Suppressor macrophage treated with lipopolysaccharide for 4 hours (primary cell): ENCODE measurements at places on chromosomes 13 and 19.

GRCh38 chr19:12801466-12802266, at the start of the genes PRDX2 and THSD8:
Gene PRDX2 (minus strand): TSS chr19:12801800. CDS start chr19:12801261, 539 bp downstream.
Gene THSD8 (plus strand): TSS chr19:12802069. CDS start chr19:12802072, 3 bp downstream.
- no peak for DNase-seq

GRCh38 chr19:17539238-17540117, 16.0 kb upstream of the COLGALT1 start:
- DNase-seq = peak; percentile 97

- DNase-seq = no peak
Observed at GRCh38 chr19:6677495-6677882, 7.5 kb upstream of the TNFSF14 start.

- DNase-seq = no peak
Observed at GRCh38 chr13:25001476-25002206, 94.3 kb upstream of the PABPC3 start.

- DNase-seq = no peak
Observed at GRCh38 chr13:84088996-84089395, 206.7 kb upstream of the SLITRK1 start.

- DNase-seq = peak; percentile 75
Observed at GRCh38 chr19:38543807-38544568, 73.8 kb downstream of the MAP4K1 start.

- DNase-seq = peak; percentile 54
Observed at GRCh38 chr13:30466841-30467252, 1.1 kb upstream of the HMGB1 start.

- no peak for DNase-seq
Observed at GRCh38 chr19:33818411-33818810, 21.7 kb downstream of the KCTD15 start.

DNA sequence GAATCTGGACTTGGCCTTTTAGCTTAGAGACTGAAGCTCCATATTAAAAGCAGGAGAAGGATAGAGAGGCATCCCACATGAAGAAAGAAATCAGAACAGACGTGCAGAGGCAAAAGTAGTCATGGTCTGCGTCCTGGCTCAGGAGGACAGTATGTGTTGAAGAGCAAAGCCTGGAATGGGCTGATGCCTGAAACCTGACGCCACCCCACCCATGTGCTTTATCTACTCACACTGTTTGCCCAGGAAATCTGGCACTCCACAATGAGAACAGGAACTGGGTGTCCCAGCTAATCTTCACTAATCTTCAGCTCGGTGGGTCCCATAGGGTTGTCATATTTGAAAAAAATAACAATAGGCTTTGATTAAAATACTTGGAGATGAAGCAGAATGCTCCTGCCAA, 549.0 kb upstream of the GPC6 start:
- no peak for DNase-seq

- DNase-seq = no peak
Observed at GRCh38 chr19:5436106-5436947, 18.9 kb upstream of the ZNRF4 start.

DNA sequence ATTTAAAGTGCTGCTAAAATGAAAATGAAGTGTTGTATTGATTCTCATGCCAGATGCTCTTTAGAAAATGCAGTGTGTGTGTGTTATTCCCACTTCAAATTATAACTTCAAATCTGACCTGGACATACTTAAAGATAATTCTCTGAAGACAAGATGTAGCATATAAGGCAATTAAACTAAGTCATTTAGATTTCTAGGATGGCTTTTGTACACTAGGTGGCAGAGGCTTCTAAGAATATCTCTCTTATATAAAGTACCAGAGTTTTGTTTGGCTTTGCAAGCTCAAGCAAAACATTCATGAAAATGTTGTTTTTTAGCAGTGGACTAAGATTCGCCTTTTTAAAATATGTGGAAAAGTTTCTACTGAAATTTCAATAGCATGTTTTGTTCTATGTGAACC, 407.2 kb downstream of the GPC5 start:
- DNase-seq = no peak

DNA sequence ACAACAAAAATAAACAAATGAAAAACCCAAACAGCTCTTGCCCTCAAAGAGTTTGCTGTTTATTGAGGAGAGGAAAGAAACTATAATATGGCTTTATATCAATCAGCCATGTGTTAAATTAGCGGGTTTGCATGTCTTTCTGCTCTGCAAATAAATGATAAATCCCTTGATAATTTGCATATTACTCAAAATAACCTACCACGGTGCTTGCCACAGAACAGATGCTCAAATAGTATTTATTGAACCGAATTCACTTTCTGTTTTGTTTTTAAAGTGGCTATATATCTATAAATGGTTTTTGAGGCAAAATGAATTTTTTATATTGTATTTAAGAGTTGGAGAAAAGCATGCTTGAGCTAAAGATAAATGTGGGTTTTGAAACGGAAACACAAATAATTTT, 428.1 kb downstream of the ITGBL1 start:
- DNase-seq = no peak

DNA sequence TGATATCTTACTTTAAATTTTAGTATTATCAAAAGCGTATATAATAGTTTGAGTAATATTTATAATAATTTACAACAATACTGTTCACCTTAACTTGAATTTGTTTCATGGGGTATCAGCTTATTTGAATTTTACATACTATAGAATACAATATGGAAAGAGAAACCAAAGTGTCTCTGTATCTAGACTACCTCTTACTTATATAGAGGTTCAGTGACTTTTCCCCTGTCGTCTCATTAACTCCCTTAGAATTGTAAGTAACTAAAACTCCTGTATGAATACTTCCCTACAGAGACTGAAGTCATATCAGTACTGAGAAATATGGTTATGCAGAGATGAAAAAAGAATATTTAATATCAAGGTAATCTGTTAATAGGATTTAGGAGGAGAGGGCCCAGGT, 26.8 kb downstream of the COG6 start:
- DNase-seq = no peak

DNA sequence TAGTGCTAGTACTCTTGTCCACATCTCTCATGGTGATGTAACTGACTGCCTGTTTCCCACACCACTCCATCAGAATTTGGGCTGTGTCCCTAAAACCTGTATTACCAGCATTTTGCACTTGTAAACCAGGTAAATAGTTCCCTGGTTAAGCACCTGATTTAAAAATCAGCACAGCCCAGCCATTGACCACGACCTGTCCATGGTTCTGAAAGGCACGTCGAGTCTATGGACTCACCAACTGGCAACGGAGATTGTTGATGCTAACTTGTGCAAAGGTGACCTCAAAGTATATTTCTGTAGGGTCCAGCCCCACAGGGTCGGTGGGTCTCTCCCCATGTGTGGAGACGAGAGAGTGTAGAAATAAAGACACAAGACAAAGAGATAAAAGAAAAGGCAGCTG, 46.7 kb upstream of the ZNF835 start:
- no peak for DNase-seq

DNA sequence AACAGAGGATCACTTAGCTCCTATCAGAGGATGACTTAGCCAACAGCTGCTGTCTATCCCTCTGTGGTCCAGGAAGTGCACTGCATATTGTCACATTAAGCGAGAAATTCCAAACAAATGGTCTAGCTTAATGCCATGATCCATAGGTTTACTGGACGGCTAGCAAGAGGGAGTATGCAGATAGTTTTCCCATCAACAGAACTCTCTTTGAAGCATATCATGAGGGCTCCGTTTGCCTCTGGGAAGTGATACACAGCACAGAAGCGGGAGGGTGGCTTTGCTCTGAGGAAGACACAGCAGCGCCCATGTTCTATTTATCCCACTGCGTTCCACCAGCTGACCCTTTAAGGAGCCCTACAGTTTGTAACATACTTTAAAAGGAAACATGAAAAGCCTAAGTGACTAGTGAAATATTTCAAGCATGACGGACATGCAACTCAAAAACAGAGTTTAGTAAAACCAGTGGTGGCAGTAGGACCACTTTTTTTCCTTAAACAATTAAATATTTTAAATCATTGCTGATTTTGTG, 52.7 kb downstream of the COL4A1 start:
- DNase-seq = no peak

DNA sequence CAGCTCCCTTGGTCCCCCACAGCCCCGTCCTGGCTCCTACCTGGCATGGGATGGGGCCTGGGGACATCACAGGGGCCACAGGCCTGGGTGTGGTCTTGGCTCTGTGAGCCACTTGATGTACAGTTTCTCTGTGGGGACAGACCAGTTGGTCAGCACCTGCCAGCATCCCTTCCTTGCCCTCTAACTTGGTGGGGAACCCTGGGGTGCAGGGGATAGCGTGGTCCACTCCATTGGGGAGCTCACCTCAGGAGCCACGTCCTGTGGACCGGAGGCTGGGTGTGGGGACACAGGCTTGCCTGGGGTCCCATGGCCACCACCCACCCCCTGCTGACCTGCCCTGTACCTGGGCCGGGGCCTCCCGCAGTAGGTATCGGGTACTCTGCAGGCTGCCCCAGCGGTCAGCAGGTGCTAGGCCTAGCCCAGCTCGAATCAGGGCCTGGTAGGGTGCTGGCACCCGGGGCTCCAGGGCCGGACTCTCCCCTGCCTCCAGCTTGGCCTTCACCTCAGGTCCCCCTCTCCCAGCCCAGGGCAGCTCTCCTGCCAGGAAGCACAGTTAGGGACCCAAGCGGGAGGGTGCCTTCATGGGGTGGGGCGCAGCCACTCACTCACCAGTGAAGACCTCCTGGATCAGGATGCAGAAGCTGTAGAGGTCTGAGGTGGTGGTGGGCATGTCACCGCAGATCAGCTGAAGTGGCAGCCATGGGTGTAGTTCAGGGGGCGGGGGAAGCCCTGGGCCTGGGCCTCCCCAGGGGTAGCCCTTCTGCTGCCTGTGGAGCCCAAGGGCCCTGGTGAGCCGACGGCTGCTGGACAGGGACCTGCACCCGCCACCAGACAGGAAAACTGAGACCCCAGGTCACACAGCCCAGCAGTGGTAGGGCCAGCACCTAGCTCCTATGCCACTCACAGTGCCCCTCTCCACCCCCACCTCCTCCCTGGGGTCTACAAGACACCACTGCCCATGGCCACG, 14.9 kb downstream of the ARHGAP33 start:
- no peak for DNase-seq

DNA sequence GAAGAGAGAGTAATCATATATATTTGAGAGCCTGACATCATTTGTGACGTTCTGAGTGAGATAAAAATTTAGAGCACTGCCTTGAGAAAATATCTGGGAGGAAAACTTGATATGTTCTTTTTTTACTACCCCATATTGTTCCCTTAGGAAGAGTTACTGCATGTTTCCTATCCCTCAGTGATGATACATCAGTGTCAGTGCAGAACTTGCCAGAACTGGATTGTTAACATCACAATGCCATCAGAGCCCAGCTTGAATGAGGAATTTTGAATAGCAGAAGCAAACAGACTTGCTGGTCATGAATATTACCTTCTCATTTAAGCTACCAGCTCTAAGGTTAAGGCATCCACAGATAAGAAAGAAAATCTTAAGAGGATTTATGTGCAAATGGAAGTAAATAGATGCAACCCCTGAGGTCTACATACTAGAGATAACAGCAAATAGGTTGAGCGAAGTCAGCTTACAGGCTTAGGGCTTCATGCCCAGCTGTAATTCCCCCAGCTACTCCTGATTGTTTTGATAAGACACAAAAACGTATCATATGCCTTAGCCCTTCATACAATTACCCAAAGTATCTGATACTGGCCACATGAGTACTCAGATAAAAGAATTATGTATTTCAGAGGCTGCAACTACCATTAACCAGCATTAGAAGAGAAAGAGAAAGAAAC, 313.7 kb upstream of the ATXN8OS start:
- no peak for DNase-seq

GRCh38 chr19:13118424-13119193, 545 bp downstream of the NACC1 start:
- DNase-seq = no peak

DNA sequence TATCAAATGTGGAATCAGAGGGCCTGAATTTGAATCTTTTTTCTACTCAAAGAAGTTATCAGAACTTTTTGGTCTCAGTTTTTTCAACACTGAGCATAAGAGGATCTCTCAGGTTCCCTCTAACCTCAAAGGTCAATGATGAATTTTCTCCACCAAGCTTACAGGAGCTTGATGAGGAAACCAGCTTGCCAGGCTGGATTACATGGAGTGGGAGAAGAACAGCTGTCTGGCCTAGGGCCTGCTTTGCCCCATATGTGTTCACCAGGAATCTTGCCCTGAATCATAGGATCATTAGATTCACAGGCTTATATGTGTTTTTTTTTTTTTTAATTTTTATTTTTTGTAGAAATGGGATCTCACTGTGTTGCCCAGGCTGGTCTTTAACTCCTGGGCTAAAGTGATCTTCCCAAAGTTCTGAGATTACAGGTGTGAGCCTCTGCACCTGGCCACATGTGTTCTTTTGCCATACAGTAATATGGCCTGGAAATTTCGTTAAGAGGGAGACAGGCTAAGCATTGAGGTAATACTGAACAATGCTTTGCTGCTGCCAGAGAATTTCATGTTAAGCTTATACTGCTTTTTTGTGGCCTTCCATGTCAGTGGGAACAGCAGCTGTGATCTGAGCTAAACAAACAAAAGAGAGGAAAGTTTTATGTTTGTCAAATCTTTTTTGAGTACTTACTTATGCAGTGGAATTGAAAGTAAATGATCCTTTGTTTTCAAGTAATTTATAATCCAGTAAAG, 110.6 kb downstream of the DNAJC3 start:
- DNase-seq = no peak

DNA sequence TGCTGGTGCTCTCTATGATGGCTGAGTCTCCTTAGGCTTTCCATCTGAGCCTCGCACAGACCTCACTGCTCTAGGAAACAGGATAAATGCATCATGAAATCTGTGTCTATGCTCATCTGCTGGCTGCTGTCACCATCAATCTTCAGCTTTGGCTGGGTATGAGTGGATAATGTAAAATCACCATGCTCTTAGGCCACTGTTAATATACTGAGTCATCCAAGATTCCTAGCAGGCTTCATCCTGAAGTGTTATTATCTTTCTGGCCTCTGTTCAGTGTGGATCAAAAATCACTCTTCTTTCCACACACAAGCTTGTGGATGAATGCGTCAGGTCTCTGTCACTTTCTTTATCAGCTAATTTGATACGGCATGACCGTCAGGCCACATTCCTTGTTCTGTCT, 317.4 kb downstream of the NALCN start:
- DNase-seq = no peak

DNA sequence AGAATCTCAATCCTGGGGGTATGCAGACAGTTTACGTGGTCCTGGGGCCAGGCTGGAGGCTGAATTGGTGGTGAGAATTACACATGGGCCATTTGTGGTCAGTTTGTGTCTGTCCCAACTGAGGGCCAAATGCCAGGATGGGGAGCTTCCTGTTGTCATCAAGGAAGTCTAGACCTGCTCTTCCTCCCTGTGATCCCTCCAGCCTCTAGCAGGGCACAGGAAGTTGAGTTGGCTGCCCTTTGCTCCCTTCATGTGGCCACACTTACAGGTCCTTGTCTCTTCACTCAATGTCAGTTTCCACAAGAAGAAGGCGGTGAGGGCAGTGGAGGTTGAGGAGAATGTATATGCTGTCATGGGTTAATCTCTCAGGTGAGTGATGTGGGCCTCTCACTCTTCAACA, 30.1 kb downstream of the SIGLEC7 start:
- DNase-seq = no peak

DNA sequence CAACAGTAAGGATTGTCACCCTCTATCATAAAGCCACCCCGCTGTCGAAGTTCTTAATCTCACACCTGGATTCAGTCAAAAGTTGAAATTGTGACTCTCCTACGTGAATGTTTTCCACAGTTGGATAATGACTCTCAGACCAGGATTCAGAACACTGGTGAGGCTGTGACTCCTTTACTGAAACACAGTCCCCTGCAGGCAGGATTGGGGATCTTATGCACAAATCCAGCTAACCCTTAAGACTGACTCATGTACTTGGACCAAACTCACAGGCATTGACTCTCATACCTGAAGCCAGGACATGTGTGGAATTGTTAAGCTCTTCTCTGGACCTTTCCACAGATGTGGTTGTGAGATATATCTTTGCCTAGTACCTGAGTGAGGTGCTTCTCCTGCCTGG, 46.8 kb downstream of the ZNF85 start:
- DNase-seq = no peak

GRCh38 chr19:42191855-42192254, 25.6 kb downstream of the DEDD2 start:
- DNase-seq = peak; percentile 64
